ENCODE measurements at places on chromosomes 6 and 20.

DNA sequence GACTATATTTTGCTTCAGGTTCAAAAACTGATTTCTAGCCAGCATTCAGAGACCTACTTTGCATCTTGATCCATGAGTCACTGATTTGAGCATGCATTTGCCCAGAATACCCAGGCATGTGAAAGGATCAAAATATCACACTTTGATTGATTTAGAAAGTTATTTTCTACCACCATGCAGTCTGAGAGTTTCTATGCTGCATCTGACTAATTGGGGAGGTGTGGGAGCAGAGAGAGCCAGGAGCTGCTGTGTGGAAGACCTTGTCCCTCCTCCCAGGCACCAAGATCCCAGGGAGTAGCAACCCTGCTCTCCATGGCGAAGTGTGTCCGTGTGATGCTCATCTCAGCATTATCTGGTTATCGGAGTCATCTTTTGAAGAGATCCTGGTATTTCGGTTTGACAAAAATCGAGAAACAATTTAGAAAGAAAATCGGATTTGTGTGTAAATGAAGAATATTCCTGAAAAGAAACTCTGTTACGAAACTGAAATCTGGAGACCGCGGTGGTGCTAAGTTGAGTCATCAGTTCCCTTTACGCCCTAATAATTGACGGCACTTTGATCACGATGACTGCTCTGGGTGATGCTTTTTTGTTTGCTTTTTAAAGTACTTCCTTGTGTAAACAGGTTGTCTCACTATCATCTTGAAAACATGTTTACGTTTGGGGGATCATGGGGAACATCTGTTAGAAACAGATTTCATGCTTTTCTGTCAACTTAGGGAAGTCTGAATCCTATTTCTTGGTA lies 193.4 kb downstream of the BACH2 start:
- no peak for DNase-seq

DNA sequence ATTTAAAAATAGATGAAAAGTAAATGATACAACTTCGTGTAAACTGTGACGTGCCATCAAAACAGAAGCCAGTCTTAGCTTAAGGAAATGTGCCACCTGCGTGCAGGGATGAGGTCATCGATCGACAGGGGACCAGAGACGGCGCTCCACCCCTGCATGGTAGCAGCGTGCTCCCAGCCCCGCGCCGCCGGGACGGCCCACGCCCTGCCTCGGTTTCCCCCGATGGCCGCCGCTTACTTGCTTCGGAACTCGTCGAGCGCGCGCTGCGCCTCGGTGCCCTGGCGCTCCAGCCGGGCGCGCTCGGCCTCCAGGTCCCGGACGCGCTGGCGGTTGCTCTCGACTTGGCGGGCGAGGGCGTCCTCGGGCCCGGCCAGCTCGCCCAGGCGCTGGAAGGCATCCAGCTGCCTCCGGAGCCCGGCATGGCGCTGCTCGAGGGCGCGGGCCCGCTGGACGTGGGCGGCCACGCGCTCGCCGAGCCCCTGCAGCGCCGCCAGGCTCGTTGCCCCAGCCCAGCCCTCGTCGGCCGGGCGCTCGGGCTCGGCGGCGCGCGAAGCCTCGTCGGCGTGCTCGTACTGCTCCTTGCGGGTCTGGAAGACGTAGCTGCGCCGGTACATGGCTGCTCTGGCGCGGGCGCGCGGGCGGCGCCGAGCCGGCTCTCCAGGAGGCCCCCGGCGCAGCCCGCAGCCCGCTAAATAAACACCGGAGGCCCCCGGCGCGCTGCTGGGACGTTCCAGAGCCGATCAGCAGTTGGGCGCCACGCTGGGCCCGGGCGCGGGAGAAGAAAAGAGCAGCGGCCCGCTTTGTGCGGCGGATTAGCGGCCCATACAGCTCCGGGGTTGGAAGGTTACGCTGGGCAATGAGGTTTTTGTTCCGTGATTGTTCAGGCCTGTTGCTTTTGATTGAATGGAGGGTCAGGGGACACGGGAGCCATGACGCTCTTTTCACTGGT lies at the start of gene BFSP1:
Gene BFSP1 (minus strand): TSS at position 664 of the 949 bp plus-strand sequence. CDS start 50 bp downstream, at position 614.
- peak; percentile 35 for DNase-seq

DNA sequence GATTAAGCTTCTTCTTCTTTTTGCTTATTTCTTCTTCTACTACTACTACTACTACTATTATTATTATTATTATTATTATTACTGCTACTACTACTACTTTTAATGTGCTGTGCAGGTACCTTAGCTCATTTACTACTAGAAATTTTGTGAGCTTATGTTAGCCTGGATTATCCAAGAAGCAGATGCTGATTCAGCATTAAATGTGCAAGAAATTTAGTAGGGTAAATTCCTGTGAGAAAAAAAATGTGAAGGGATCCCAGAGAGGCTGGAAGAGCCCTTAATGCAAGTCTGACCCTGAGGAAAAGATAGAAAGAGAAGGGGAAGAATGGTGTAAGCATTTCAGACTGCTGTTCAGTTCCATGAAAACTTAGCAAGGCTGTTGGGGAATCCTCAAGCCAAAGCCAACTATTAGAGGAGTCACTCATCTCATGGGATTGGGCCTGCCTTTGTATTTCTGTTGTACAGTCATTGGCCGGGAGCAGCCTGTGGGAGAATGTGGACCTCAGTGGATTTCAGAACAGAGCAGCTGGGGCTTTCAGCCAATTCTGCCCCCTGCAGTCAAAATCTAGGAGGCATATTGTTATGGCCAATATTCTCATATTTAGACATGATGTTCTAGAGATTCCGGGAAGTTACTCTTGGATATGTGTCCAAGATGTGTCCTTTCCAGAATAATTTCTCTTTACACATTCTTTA lies 37.2 kb upstream of the TSPYL1 start:
- DNase-seq: no peak

GRCh38 chr6:11016452-11016851 lies 27.7 kb downstream of the ELOVL2 start:
- DNase-seq: no peak

DNA sequence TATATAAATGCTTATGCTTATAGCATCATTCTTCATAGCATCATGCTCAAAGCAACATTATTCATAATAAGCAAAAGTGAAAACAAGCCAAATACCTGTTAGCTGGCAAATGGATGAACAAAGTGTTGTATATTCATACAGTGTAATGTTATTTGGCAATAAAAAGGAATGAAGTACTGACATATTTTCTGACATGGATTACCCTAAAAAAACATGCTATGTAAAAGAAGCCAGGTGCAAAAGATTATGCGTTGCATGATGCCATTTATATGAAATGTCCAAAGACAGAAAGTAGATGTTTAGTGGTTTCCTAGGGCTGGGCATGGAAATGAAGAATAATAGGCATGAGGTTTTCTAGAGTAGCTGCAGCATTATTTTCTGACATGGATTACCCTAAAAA lies 77.1 kb downstream of the GFRA4 start:
- DNase-seq: no peak

GRCh38 chr6:118297821-118298220 lies 250.3 kb upstream of the PLN start:
- DNase-seq: no peak

GRCh38 chr6:162625846-162626540 lies 101.6 kb downstream of the PRKN start:
- DNase-seq: no peak

GRCh38 chr6:25388776-25389175 lies 109.6 kb downstream of the CARMIL1 start:
- no peak for DNase-seq

- no peak for DNase-seq
Observed at GRCh38 chr6:163986313-163986712, 571.8 kb downstream of the QKI start.

- no peak for DNase-seq
Observed at GRCh38 chr6:13072686-13073347, 255.5 kb downstream of the TBC1D7 start.

GRCh38 chr20:57038608-57039440 lies 227.6 kb downstream of the BMP7 start:
- no peak for DNase-seq

- DNase-seq: no peak
Observed at GRCh38 chr20:10550204-10551118, 115.4 kb downstream of the SLX4IP start.

- DNase-seq: no peak
Observed at GRCh38 chr20:42886801-42887200, 302.9 kb downstream of the PTPRT start.

GRCh38 chr6:145865175-145865574 lies 50.6 kb upstream of the FBXO30 start:
- DNase-seq: no peak

DNA sequence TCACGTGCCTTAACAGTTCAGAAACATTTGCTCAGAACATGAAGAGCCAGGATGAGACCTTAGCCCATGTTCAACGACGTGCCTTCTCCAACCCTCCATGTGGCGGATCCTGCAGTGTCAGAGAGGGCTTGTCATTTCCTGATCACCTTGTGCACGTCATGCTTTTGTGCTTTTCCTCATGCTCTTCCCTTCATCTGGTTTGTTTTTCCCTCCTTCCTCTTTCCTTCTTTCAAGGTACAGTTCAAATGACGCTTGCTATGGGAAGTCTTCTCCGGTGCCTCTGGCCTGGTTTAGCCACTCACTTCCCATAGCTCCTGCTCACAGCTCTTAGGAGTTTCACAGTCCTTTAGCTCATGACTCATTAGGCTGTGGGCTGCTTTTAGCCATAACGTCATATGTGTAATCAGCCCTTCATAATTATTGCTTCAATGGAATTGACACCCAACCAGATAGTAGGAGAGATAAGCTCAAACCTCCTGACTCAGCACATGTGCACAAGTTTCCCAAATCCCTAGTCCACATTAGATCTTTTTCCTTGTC lies 102.7 kb upstream of the CNKSR3 start:
- DNase-seq: no peak

- DNase-seq: no peak
Observed at GRCh38 chr6:152750694-152751093, at the start of gene VIP. VIP (plus strand) TSS chr6:152750797; CDS start chr6:152752178, 1,381 bp downstream.

GRCh38 chr6:84035484-84035883 lies 1.9 kb downstream of the MRAP2 start:
- DNase-seq: no peak

GRCh38 chr6:169073311-169073710 lies 180.3 kb downstream of the THBS2 start:
- no peak for DNase-seq

DNA sequence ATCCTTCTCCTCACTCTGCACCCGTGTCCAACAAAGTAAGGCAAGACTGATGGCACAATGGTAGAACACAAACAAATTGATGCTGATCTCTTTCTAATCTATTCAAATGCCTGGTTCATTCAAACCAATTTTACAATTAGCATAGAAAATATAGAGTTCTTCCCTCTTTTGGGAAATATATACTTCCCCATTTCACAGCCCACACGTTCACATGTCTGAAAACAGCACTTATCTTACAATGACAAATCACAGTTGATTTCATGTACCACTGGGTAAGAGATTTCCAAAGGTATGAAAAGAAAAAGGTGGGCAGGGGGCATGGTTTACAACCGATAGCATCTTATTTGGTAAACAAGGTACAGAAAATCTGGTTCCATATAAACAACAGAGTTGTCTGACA lies 137.6 kb downstream of the RNGTT start:
- no peak for DNase-seq

DNA sequence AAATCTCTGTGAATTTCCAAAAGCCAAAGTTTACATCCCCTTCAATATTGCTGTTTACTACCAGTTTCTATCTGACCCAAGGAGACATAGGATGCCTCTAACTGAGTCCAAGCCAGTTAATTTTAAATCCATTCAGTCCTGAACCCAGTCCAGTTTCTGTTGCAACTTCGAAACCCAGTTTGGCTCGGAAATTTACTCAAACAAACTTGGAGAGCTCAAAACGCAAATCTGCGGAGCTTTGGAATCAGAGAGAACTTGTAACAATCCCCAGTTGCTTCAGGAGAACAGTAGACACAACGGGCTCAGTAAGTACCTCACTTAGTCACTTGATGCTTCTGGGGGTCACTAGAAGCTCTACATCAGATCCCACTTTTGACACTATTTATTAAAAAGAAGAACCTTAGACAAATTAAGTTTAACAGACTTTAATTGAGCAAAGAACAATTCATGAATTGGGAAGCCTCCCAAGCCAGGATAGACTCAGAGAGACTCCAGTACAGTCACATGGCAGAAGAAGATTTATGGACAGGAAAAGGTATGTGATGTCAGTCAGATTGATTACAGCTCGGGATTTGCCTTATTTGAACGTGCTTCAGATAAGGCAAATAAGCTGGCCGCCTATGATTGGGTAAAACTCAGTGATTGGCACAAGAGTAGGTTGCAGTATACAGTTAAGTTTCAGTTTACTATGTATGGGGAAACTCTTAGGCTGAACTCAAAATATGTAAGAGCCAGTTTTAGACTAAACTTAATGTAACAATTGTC lies 118.0 kb downstream of the RFPL4B start:
- no peak for DNase-seq

GRCh38 chr6:25889877-25890853 lies 16.1 kb upstream of the SLC17A3 start:
- DNase-seq: no peak

DNA sequence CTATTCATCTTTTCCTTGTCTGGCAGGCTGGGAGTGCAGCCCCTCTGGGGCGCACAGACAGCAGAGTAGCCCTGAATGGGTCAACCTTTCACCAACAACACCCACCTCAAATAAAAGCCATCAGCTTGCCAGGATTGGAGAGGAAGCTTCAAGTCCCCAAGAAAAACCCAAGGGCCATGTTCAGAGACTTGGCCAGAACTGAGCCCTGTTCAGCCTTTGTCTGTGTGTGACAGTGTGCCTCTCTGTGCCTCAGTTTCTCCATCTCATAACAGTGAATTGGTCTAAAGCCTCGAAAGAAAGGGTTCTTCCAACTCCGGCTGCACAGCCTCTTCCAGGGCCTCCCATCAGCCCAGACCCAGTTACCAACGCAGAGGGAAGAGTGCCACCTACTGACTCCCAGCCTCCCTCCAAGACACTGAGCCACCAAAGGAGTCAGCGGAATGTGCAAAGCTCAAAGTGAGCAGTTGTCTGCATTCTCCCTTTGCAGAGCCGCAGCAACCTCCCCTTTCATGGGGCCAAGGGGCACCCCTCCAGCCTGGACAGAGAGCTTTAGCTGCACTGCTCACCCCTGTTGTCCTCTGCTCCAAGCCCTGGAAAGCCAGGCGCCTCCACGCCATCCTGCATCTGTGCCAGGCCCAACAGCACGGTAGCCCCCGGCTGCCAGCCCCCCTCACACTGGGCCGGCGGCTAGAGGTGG lies 82.7 kb upstream of the TOP1 start:
- DNase-seq: no peak

DNA sequence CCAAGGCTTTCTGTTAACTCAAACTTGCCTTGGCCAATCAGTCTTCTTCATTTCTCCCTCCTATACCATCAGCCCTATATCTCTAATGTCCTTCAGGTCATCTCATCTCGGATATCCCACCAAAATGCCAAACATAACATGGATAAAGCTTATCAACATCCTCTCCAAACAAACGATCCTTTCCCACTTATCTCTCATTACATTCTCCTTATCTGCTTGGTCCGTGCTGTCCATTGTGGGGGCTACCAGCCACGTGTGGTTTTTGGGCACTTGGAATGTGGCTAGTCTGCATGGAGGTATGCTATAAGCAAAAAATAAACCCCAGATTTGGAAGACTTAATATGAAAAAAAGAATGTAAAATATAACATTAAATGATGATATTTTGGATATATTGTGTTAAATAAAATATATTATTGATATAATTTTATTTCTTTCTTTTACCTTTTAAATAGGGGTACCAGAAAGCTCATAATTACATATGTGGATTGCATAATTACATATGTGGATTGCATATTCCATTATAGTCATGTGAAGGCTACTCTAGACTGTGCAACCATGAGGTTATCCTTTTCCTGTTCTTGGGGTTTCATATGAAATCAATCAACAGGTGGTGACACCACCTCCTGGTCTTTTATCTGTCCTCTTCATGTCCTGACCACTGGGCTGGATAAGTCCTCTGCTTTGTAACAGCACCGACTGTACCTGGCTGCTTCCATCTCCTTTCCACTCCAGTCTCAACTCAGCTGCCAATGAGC lies 123.0 kb downstream of the CD83 start:
- no peak for DNase-seq

Data from stimulated activated CD8-positive, alpha-beta memory T cell treated with anti-CD3 and anti-CD28 coated beads, Interleukin-7, amount 100 ng/mL, for 4 hours (primary cell).